ENCODE measurements at places on chromosomes 3 and 15. TPM values are rescaled to one million over a fixed set of nuclear protein-coding genes. Genes with fewer than 3 reads are reported as not detected.

Gene PARP16
- total RNA-seq = 8.9 TPM

Gene TRPM1
- not detected for total RNA-seq

Gene ZKSCAN7
- 9.0 TPM for total RNA-seq

Gene COL6A6
- not detected for total RNA-seq

Gene SAMMSON
- not detected for total RNA-seq

Gene PDHB
- total RNA-seq = 89.8 TPM

Gene KNG1
- not detected for total RNA-seq

Gene TMF1
- total RNA-seq = 61.0 TPM

Gene CASR
- not detected for total RNA-seq

Gene TGM5
- 0.22 TPM for total RNA-seq

Gene FEZF2
- total RNA-seq = not detected

Gene DPPA4
- not detected for total RNA-seq

Gene LIPC
- 1.8 TPM for total RNA-seq

Gene RHOV
- total RNA-seq = not detected

Gene SAMD7
- total RNA-seq = not detected

Gene ZBBX
- 0.11 TPM for total RNA-seq

Gene MINDY2
- 23.7 TPM for total RNA-seq

Gene MUC4
- total RNA-seq = not detected

Measured in articular chondrocyte of knee joint (primary cell).